Stimulated activated CD8-positive, alpha-beta memory T cell treated with anti-CD3 and anti-CD28 coated beads, Interleukin-7, amount 100 ng/mL, for 24 hours (primary cell): ENCODE measurements at places on chromosomes 4 and X.

DNA sequence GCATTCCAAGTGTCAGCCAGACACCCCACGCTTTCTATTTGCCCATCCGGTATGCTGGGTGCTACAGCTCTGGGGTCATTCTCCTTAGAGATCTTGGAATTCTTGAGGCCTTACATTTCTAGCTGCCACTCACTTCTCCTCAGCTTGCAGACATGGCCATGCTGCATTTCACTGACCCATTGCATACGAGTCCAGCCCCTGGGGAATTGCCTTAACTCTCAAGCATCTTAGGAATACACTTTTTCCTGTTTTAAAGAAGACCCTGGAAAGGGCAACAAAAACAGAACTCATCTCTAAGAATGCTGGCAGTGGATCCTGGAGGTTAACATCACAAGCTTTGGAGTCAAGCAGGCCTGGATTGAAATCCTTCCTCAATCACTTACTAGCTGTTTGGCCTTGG, 122.0 kb upstream of the LNX1 start:
- DNase-seq, result no peak

DNA sequence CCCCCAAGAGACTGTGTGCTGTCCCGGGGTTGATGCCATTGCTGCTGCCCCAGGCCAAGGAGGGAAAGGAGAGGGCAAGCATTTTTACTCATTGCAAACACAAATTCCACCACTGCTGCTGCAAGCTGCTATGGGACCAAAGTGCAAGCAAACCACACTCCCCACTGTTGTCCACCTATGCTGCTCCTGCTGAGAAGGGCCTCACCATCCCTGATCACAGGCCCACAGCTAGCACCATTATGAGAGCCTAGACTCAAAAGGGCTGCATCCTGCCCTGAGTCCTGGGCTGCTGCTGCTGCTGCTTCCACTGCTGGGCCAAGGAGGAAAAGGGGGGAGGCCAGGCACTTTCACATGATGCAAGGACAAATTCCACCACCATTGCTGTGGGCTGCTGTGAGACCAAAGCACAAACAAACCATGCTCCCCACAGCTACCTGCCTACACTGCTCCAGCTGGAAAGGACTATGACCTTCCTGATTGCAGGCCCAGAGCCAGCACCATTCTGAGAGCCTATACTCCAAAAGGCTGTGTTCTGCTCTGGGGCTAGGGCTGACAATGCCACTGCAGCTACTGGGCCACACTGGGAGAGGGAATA, 218.2 kb upstream of the ZCCHC13 start:
- no peak for DNase-seq

GRCh38 chr4:83947830-83948193, 411.9 kb downstream of the GPAT3 start:
- no peak for DNase-seq

GRCh38 chr4:7295197-7295910, 103.0 kb downstream of the SORCS2 start:
- no peak for DNase-seq

GRCh38 chr4:24094726-24095125, 204.9 kb upstream of the PPARGC1A start:
- DNase-seq, result no peak

- no peak for DNase-seq
These were observed 67.7 kb downstream of the RHOH start for GRCh38 chr4:40264497-40264896.

- DNase-seq, result no peak
These were observed 6.0 kb upstream of the WDR13 start for GRCh38 chrX:48591255-48591791.

GRCh38 chr4:44313702-44314101, 134.9 kb downstream of the KCTD8 start:
- no peak for DNase-seq
